Aorta (tissue), 5 donors: ENCODE measurements at places on chromosomes 1 and 21.

DNA sequence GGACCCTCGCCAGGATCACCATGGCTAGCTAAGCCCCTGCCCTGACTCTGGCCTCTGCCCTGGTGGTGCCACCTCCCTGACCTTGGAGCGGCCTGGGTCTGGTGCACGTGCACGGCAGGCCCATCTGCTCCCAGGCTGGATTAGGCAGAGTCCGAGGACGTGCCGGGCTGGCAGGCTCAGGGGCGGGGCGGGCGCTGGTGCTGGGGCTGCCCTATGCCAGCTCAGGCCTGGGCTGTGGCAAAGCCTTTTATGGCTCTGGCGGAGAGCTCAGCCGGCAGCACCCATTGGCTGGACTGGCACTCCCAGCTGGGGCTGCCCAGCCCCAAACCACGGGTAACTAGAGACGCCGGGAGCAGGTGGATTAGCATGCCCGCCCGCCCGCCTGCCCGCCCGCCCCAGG, 17.1 kb upstream of the EDN2 start:
- no peak for DNase-seq

DNA sequence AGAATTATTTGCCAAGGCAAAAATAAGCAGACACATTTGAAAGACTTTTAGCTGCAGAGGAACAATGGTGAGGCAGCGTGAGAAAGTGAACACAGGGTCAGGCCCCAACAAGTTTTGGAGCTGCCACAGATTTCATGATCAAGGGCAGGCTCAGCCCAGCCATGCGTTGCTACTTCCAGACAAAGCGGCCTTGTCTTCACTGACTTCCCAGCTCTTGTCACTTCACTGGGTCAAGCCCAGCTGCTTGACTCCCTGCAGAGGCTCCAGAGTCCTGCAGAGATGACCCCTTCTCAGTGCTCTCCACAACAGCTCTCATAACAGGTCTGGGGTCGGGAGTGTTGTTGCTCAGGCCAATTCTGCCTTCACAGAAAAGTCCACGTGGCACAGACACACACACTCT, 35.8 kb downstream of the HHAT start:
- DNase-seq, result no peak

DNA sequence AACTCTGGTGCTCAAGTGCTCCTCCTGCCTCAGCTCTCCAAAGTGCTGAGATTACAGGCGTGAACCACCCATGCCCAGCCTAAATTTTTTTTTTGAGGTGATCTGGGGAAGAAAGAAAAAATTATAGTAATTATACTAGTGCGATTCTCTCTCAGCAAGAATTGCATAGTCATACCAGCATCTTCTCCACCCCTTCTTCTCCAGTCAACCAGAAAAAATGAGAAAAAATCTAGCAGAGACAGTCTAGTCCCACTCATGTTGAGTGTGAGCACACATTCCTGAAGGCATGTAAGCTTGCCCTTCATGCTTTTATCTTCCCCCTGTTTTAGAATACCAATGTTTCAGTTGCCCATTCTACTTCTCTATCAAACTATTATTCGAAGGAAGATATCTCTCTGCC, 207.6 kb downstream of the S1PR1 start:
- no peak for DNase-seq

GRCh38 chr1:156860628-156861423, at the start of gene NTRK1:
Gene NTRK1 (plus strand): TSS chr1:156860865. CDS start chr1:156860935, 70 bp downstream.
- DNase-seq, result no peak

DNA sequence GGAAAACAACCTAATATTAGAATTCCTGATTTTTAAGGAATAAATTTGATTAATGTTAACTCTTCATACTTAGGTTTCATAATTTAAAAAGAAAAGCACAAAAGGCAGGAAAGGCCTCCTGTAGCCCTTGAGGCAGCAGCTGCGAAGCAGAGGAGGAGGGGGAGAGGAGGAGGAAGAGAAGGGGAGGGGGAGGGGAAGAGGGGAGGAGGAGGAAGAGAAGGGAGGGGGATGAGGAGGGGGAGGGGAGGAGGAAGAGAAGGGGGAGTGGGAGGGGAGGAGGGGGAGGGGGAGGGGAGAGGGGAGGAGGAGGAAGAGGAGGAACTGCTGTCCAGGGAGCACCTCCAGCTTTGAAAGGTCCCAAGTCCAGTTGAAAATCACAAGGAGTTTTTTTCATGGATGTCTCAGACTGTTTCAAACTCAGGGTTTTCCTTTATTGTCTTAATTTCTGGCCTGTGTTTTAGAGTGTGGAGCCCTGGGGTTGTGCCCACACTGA, 35.1 kb upstream of the DIP2A start:
- no peak for DNase-seq

DNA sequence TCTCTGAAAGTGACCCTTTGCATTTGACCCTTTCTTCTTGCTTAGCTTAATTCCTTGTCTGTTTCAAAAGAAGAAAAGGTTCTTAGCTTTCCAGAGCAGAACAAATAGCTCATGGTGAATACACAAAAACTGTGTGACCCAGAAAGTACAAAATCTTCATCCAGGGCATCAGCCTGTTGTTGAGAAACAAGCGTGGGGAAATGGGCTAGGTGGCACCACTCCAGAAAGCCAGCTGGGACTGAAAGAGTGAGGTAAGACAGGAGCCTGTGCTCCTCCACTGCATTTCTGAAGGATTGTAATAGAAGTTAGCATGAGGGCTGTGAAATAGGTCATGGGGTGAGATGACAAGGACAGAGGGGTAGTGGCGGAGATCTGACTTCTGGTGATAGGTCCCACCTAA, 45.8 kb downstream of the CYP2J2 start:
- no peak for DNase-seq

- no peak for DNase-seq
Measured at GRCh38 chr1:192933744-192934143, 124.9 kb downstream of the RGS2 start.

- peak; percentile 73 for DNase-seq
Measured at GRCh38 chr1:155077758-155078445, 735 bp upstream of the EFNA3 start.

- peak; percentile 24 for DNase-seq
Measured at GRCh38 chr1:30515755-30516484, 207.5 kb downstream of the MATN1 start.

DNA sequence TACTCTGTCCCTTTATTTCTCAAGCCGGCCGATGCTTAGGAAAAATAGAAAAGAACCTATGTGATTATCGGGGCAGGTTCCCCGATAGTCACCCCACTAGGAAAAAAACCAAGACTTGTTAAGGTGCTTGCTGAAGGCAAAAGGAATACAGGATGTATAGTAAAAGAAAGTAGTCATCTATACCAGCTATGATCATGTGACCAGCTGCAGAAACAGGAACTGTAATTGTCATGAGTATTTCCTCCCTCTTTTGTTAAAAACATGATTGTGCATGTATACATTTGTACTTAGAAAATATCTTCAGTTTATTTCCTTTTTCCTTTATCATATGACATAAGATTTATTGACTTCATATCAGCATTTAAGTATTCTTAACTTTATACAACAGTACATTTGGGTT, 30.5 kb downstream of the PIGK start:
- no peak for DNase-seq
